ENCODE measurements at places on chromosomes 7 and 10.

- no peak for DNase-seq
Measured at GRCh38 chr10:128032466-128032865, 93.8 kb downstream of the MKI67 start.

GRCh38 chr7:149887311-149887710 is 13.5 kb downstream of the ATP6V0E2 start:
- no peak for DNase-seq

- no peak for DNase-seq
Measured at GRCh38 chr10:125016123-125016522, 74.2 kb downstream of the ZRANB1 start.

- DNase-seq: no peak
Measured at GRCh38 chr7:30918676-30919075, 7.0 kb downstream of the AQP1 start.

- DNase-seq: no peak
Measured at GRCh38 chr10:1896153-1896552, 158.8 kb upstream of the ADARB2 start.

GRCh38 chr7:90320801-90321494 is at the start of gene FAM237B:
Gene FAM237B, minus strand, starts transcription at chr7:90321304. Its CDS starts 1,556 bp downstream, at chr7:90319748.
- no peak for DNase-seq

DNA sequence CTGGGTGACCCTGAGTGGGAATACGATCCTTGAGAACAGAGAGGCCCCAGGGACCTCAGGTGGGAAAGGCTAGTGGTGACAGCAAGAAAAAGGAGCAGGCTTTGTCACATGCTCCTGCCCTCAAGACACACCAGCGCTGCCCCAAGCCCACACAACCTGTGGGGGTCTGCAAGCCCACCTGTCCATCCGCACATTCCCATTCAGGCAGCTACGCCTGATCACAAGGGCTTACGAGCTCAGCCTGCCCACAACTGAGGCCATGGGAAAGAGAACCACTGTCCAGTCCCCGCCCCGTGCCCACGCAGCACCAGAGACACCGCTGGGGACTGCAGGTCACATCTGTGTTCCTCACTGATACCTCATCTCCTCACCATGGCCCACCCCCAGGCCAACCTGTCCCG is 26.7 kb downstream of the EBF3 start:
- DNase-seq: no peak

- no peak for DNase-seq
Measured at GRCh38 chr10:82762641-82763040, 887.6 kb downstream of the NRG3 start.

DNA sequence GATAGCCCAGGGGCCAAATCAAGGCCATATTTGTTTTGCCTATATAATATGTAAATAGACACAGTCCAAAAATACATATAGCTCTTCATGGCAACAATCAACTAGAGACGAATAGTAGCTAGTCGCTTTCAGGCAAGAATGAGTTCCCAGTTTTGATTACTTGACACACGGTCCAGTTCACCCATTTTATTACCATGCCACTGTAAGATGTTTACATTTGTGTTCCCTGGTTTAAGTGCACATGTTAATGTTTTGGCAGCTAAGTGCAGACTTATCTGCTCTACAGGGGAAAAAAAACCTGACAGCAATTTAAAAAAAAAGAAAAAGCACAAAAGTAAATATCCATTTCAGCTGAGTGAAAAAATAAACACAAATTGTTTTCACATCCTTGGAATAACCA is 213.1 kb downstream of the TPK1 start:
- DNase-seq: no peak

DNA sequence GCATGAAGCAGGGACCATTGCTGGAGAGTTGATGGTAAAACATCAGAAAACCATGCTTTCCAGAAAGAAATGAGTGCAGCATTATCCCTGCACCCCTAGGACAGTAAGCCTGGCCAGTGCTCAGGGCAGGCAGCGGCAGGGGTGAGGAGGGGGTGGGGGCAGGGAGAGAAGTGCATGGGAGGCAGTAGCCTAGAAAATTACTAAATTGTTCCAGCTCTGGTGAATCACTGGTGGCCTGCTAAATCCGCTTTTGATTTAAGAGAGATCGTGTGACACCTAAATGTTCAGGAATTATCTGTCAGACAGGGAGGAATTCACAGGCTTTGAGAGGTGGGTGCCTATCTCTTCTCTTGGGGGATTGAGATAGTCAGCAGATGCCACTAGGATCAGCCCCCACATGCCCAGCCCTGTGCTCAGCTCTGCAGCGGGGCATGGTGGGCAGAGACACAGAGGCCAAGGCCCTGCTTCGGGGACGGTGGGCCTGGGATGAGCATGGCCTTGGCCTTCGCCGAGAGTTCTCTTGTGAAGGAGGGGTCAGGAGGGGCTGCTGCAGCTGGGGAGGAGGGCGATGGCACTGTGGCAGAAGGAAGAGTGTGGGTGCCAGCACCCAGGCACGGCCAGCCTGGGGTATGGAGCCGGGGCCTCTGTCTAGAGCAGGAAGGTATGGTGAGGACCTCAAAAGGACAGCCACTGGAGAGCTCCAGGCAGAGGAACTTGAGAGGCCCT is 5.0 kb upstream of the AQP1 start:
- no peak for DNase-seq

DNA sequence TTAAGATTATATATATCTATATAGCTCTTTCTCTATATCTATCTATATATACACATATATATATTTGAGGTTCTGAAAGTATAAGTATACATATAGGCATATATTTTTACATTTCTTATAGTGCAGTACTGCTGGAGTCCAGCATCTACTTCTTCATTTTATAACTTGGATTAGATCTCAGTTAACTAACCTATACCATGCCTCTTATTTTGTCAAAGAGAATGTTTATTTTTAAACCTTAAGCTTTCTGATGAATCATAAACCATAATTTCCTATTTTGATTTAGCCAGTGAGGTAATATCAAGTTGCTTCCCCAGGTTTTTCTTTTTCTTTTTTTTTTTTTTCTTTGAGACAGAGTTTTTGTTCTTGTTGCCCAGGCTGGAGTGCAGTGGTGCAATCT is 8.1 kb downstream of the ZNF32 start:
- DNase-seq: no peak

- DNase-seq: no peak
Measured at GRCh38 chr10:78160591-78160990, 126.9 kb downstream of the RPS24 start.

DNA sequence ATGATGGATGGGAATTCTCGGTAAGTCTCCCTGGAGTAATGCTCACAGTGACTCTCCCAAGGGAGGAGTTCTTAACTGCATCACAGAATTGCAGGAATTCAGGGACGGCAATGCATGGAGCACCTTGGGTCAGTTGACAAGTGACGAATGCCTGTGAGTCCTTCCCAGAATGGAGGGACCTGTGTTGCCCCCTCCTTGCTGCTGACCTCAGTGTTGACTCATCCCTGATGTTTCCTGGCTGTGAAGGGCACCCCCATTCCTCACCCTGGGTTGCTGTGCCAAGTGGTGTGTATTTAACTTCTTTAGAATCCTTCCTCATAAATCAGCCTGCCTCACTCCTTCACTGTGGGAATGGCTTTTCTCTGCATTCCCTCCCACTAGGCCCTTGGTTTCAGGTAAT is 98.9 kb downstream of the LRMDA start:
- no peak for DNase-seq

GRCh38 chr10:128896963-128897362 is 570.1 kb upstream of the MGMT start:
- no peak for DNase-seq

GRCh38 chr7:14021069-14021468 is 31.6 kb upstream of the ETV1 start:
- DNase-seq: no peak

DNA sequence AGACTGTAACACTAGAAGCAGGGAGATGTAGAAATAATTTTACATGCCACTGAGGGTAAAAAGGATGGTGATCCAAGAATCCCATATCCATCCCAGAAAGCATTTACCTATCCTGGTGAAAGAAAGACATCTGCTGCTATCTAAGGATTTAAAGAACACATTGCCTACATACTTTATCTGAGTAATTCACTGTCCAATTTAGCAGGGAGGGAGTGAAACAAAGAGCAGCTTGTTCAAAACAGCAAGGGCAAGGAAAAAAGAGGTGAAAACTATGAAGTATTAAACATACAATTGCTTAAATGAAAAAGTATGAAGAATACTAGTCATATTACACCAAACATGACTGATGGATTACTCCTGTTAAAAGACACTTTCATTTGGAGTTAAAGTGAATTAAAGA is 206.2 kb downstream of the PPP1R9A start:
- DNase-seq: no peak

DNA sequence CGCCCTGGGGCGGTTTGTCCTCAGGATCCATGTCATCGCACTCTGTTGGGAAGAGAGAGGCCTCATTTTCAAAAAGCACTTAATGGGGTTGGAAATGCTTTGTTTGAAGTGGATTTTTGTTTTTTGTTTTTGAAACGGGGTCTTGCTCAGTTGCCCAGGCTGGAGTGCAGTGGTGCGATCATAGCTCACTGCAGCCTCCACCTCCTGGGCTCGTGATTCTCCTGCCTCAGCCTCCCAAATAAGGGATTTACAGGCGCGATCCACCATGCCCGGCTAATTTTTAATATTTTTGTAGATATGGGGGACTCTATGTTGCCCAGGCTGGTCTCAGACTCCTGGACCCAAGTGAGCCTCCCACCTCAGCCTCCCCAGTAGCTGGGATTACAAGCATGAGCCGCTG is 735 bp downstream of the FKBP6 start:
- no peak for DNase-seq

DNA sequence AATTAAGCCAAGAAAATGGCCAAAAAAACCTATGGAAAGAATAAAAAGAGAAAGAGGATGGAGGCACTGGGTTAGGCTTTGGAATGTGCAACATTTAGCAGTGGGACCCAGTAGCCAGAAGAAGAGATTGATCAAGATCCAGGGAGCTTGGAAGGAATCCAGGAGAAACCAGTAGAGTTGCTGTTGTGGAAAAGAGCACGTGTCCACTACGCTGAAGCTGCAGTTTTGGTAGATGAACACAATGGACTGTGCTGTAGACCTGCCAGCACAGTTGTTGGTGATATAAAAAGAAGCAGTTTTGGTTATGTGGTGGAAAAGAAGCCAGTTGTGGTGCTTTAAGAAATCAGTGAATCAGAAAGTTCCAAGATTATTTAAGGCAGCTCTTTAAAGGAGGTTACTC is 802.2 kb upstream of the POM121L12 start:
- no peak for DNase-seq

GRCh38 chr7:44645696-44646095 is 39.3 kb downstream of the OGDH start:
- DNase-seq: no peak

- no peak for DNase-seq
Measured at GRCh38 chr10:69571618-69572158, 1.5 kb downstream of the NEUROG3 start.

- no peak for DNase-seq
Measured at GRCh38 chr10:7872041-7872442, 53.7 kb downstream of the TAF3 start.

- no peak for DNase-seq
Measured at GRCh38 chr10:125692196-125692595, 9.2 kb upstream of the TEX36 start.
